ENCODE measurements at places on chromosomes 7 and 10.

GRCh38 chr7:114924038-114924712 is 2.3 kb downstream of the MDFIC start:
- no peak for DNase-seq

DNA sequence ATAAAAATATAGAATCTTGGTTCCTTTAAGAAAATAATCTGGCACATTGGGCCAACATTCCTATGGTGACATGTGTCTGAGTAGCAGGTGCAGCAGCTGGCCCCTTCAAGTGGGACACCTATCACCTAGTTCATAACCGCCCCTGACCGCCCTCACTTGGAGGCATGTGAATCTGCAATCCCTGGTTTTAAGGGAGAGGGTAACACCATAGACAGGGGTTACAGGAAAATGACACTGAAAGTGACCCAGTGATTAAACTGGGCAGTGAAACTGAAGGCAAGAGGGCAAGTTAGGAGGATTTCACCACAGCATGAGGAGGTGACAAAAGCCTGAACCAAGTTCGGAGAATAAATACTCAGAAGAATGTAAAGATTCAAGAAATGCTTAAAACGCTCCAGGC is 1.1 kb downstream of the RSU1 start:
- DNase-seq, result no peak

- no peak for DNase-seq
Observed at GRCh38 chr10:25972631-25973030, 38.6 kb downstream of the MYO3A start.

- no peak for DNase-seq
Observed at GRCh38 chr7:44978511-44979366, at the start of gene MYO1G. Gene MYO1G, minus strand, starts transcription at chr7:44979015. Its CDS starts 54 bp downstream, at chr7:44978961.

DNA sequence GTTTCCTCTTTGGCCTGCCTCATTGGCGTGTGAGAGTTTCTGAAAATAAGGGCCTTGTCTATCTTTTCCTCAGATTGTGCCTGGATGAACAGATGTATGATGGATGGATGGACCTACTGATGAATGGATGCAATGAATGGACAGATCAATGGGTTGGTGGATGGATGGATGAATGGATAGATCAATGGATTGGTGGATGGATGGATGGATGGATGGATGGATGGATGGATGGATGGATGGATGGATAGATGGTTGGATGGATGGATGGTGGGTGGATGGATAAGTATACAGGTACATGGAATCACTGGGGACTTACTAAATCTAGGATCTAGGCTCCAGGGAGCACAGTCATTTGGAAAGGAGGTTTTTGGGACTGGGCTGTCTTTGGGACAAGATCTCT is 331.9 kb downstream of the GRID1 start:
- DNase-seq, result no peak

DNA sequence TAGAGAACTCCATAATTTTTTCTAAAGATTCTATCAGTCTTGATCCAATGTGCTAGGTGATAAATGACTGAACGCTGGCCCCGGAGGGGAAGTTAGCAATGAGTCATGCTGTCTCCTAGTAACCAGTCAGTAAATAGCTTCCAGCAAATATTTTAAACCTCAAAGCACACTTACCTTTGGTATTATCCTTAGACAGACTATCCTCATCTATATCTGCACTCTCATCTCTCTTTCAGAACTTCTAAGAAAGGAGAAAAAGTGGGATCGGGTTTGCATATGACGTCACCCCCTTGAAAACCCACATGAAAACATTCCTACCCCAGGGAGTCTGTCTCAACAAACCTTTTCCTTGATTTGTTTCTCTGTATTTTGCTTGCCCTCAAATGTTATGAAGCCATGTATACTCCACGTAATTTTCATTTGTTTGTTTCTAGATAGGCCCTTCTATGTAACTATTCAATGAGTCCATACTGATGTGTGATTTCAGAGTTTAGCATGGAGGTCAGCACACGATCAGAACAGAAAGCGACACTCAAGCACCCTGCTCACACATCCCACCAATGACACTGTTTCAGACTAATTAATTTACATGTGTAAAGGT is 174.9 kb upstream of the NRP1 start:
- DNase-seq, result no peak

DNA sequence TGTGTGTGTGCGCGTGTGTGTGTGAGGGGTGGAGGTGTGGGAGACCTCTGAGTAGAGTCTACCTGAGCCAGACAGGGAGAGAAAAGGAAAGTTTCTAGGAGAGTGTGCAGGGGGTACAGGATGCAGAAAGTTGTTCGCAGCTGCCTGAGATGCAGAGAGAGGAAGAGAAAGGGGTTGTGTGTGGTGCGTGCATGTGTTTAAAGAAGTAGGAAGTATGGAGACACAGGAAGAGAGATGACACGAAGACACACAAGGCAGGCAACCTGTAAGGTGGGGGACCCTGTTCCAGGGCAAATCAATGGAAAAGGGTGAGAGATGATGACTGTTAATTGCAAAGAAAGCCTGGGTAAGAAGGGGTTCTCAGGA is 52.2 kb downstream of the C10orf105 start:
- DNase-seq, result no peak

- DNase-seq, result no peak
Observed at GRCh38 chr10:105594296-105594695, 953.2 kb downstream of the SORCS3 start.

- no peak for DNase-seq
Observed at GRCh38 chr7:31006857-31007256, 43.1 kb downstream of the GHRHR start.

DNA sequence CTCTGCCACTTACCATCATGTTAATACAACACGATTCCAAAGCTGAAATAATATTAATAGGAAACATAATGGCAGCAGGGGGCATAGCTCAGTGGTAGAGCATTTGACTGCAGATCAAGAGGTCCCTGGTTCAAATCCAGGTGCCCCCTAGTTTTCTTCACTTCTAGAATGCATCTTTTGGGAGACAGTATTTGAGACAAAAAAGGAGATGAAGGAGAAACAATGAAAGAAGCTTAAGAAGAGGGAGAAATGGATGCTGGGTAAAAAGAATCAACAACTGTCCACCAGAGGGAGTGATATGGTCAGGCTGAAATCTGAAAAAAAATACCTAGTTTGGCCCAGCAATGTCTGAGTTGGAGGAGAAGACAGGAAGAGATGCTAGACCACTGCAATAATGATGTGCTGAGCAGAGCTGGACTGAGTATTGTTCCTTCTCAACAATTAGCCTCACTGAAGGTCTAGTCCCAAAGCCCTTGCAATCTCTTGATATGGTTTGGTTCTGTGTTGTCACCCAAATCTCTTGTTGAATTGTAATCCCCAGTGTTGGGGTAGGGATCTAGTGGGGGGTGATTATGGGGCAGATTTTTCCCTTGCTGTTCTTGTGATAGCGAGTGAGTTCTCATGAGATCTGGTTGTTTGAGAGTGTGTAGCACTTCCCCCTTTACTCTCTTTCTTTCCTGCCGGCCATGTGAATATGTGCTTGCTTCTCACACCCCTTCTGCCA is 48.3 kb downstream of the ZNF783 start:
- DNase-seq, result peak; percentile 61

DNA sequence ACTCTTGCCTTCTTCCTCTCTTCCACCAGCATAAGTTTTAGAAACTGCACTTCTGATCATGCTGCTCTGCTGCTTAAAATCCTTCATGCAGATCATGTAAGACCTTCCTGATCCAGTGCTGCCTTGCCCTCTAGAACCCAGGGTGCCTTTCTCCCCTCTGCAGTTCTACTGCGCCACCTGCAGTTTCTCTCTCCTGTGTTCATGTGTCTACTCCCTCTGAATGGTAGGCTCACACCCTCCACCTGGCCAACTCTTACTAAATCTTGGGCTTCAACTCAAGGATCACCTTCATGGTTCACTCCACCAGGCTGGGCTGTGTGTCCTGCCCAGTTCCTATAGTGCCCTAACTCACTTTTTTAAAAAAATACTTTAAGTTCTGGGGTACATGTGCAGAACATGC is 174.6 kb upstream of the ITGB1 start:
- no peak for DNase-seq

- DNase-seq, result peak; percentile 79
Observed at GRCh38 chr10:119370972-119371703, 163.8 kb downstream of the GRK5 start.

GRCh38 chr7:90592033-90592432 is 4.1 kb upstream of the CDK14 start:
- no peak for DNase-seq

- no peak for DNase-seq
Observed at GRCh38 chr7:38862666-38863065, 46.3 kb downstream of the VPS41 start.

DNA sequence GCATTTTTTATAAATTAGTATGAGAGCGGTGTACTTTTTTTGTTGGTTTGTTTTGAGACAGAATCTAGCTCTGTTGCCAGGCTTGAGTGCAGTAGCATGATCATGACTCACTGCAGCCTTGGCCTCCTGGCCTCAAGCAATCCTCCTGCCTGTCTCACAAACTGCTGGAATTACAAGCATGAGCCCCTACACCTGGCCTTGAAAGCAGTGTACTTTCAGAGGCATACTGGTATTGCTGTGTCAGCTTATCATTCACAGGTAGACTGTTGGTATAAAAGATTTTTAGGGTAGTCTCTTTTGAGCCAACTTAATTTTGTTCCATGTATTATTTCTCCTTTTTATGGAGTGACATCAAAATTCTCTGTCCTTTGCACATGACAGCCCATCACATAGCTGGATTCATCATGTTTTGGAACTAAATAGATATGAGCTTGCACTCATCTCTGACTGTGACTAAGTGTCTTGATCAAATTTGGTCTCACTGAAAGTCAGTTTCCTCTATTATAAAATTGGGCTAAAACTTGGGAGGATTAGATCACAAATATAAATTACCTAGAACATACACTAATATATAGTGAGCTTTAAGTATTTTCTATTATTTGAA is 12.4 kb downstream of the GNAT3 start:
- DNase-seq, result peak; percentile 89

GRCh38 chr10:44511601-44512000 is 126.7 kb upstream of the CXCL12 start:
- no peak for DNase-seq

GRCh38 chr10:86862786-86863483 is 94.5 kb downstream of the MMRN2 start:
- DNase-seq, result no peak

GRCh38 chr7:23232966-23233365 is 13.6 kb upstream of the GPNMB start:
- DNase-seq, result no peak

GRCh38 chr7:80087051-80087770 is 47.4 kb upstream of the GNAI1 start:
- no peak for DNase-seq
